Central memory CD4-positive, alpha-beta T cell (primary cell): ENCODE measurements at places on chromosomes 11 and 22.

DNA sequence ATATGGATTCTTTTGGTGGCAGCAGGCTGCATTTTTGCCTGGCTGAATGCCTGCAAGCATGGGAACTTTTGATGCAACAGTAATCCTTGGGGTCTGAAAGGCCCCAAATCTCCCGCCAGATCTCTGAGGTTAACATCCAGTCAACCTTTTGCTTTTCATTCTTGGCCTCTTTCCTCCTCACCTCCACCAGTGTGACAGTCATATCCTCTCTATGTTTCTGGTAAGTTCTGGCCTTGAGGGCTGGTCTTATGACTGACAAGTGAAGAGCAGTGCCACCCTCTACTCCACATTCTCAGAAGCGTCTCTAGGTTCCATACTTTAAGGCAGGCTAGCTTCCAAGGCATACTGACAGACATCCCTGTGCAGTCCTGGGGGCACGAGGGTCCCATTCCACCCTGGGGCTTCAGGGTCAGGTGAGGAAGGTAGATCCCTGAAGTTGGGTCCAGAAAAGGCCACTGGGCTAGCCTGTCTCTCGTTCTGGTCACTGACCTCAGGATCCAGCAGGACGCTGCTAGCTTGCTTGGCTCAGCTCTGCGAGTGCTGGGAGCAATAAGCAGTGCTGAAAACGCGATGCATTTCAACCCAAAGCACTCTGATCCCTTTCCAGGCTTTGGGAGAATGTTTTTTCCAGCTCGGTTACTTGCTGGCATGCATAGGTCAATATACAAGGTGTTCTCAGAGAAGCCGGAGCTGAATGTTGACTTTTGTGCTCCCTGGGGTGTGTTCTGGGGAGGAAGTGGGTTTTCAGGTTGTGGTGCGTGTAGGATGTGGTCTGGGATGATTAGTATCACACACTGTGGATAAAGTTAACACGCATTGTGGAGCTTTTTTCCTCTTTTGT lies 75.2 kb downstream of the PTPRJ start:
- peak; percentile 80 for DNase-seq

DNA sequence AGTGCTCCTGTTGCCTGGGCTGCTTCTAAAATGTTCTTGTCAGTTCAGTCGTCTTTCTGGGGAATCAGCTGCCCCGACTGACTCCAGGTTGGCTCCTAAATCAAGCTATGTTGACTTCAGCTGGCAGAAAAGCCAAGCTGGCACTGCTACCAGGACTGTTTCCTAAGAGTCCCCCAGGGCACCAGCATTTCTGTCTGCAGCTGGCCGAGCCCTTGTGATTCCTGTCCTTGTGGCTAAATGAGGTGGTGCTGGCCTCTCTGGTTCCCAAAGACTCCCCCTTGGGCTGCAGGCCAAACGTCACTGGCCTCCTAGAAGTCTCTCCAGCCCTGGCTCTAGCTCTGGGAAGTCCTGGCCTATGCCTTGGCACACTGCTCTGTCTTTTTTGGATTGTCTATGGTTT lies 31.1 kb downstream of the GRAMD1B start:
- DNase-seq = no peak

- DNase-seq = no peak
Observed at GRCh38 chr11:26862801-26863200, 131.1 kb upstream of the FIBIN start.

- no peak for DNase-seq
Observed at GRCh38 chr11:101705972-101706371, 122.2 kb upstream of the TRPC6 start.

DNA sequence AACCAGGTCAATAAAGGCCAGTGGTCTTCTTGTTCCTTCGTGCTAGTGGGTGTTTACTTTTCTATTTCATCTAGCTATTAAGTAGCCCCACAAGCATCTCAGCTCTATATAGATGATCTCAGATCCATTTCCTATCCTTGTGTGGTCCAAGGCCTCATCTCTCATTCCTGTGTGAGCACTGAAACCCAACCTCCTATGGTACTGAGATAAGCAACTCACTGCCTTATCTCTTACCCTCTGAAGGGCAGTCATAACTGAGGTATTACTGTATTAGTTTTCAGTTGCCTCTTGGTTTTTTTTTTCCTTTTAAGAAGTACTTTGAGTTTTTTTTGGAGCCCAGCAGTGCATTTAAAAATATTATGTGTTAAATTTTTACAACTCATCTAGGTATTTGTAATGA lies 28.3 kb downstream of the ACER3 start:
- DNase-seq = no peak

DNA sequence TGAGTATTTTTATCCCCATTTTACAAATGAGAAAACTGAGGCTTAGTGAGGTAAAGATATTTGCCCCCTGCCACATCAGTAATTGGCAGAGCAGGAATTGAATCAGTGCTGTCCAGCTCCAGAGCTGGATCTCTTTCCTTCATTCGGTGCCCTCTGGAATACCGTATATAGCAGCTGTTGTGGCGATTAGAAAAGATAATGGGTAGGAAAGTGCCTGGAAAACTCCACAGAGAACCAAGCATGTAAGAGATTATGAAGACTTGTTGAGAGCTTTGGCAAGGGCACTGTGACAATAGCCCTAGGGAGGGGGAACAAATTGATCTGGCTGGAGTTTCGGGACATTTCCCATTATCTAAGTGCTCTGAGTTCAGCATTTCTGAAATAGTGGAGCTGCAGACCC lies 82.5 kb upstream of the TEAD1 start:
- DNase-seq = no peak

DNA sequence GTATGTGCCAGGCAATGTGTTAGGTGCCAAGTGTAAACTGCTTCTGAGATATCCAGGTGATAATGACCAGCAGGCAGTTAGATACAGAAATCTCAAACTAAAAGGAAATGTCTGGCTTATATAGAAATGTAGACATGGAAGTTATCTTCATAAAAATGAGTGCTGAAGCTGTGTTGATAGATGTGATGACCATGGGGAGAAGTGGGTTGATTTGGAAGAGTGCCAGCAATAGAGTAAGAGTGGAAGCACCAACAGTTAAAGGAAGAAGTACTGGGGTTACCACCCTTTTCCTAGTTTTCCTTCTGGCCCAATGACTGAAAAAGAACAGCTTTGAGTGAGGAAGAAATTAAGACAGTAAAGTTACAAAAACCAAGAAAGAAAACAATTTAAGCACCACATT lies 68.5 kb downstream of the C2CD3 start:
- no peak for DNase-seq
